Stimulated activated CD4-positive, alpha-beta T cell treated with anti-CD3 and anti-CD28 coated beads, Interleukin-15, amount 100 ng/mL, for 48 hours (primary cell): ENCODE measurements at places on chromosomes 3 and 15.

- DNase-seq, result no peak
Measured at GRCh38 chr3:72461787-72462186, 386.5 kb downstream of the SHQ1 start.

DNA sequence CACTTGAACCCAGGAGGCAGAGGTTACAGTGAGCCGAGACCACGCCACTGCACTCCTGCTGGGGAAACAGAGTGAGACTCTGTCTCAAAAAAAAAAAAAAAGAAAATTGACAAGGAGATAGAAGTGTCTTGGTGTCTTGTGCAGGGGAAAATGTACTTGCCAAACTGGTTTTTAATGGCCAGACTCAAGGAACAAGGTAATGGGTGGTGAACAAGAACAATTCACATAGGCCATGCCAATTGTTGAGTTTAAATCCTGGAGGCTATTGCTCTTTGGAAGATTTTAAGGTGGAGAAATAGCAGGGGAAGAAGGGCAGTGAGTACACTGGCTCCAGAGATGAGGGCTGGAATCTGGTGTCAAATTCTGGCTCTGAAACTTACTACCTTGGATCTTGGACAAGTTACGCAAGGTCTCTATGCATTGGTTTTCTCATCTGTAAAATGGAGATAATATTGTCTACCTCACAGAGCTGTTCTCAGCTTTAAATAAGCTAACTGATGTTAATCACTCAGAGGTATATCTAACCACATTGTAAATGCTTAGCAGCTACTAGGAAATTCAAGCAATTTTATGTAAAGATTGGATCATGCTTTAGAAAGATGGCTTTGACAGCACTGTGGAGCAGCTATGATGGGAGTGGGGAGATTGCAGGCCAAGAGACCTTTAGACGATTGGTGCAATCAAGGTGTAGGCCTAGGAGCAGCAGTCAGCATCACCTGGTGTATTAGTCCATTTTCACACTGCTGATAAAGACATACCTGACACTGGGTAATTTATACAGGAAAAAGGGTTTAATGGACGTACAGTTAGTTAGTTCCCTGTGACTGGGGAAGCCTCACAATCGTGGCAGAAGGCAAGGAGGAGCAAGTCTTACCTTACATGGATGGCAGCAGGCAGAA, 78.3 kb downstream of the B3GALNT1 start:
- no peak for DNase-seq

DNA sequence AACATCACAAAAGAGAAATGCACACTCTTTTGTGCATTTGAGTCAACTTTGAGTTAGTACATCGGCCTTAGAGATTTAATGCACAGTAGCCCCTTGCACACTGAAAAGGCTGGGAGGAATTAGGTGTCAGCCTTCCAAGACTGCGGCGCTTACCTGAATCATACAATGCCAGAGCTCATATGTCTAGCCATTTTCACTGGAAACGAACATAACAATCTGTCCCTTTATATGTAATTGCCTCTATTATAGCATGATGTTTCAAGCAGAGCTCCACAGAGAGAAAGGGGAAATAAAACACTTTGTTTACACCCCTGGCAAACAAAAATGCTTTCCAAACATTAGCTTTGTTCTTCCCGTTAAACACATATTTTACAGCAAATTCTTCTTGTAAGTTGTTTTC, 315.7 kb upstream of the SLCO3A1 start:
- DNase-seq, result no peak

GRCh38 chr3:56052188-56052587, 416.1 kb downstream of the ERC2 start:
- DNase-seq, result no peak

DNA sequence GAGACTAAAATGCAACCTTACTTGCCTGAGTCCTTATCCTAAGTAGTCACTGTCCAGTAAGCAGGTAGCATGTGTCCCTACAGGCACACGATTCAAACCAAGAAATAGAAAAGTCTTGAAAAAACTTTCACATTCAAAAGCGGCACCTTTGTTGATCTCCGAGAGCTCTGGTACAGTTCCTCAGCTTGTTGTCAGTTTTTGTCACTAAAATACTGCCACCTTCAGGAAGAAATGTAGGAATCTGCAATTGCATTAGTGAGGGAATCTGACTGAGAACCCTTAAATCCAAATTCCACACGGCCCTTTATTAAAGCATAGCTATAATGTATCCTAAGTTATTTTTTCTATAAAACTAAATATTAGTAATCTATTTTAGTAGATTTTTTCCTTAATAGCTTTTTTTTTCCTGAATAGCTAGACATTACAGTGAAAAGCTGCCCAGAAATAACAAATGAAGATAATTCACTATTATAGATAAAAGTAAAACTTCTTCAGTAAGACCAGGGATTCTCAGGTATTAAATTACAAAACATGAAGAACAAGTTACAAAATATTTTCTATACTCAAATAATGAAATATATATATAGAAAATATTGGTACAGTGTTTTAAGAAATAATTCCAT, 44.0 kb downstream of the CCDC54 start:
- DNase-seq, result no peak

GRCh38 chr15:91857772-91858171, 4.3 kb downstream of the SLCO3A1 start:
- DNase-seq, result no peak

- no peak for DNase-seq
Measured at GRCh38 chr15:68335655-68336054, 58.1 kb downstream of the FEM1B start.

DNA sequence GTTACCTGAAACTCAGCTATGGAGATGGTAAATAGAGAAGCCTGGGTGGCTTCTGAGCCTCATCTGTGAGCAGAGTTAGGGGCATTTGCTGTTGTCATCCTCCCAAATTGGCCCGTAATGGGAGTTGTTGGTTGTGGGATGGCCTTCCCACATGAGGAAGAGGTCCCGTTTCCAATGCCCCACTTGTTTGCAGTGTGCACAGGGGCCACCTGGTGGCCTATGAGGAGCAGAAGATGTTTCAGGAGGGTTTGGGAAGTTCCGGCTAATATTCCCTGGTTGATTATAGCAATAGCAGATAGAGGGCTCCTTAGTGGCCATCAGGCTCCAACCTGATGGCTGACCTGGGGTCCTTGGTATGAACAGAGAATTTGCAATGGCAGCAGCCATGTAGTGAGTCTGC, 1546.5 kb downstream of the OTOL1 start:
- no peak for DNase-seq
